ENCODE measurements at places on chromosomes 16 and 17.

DNA sequence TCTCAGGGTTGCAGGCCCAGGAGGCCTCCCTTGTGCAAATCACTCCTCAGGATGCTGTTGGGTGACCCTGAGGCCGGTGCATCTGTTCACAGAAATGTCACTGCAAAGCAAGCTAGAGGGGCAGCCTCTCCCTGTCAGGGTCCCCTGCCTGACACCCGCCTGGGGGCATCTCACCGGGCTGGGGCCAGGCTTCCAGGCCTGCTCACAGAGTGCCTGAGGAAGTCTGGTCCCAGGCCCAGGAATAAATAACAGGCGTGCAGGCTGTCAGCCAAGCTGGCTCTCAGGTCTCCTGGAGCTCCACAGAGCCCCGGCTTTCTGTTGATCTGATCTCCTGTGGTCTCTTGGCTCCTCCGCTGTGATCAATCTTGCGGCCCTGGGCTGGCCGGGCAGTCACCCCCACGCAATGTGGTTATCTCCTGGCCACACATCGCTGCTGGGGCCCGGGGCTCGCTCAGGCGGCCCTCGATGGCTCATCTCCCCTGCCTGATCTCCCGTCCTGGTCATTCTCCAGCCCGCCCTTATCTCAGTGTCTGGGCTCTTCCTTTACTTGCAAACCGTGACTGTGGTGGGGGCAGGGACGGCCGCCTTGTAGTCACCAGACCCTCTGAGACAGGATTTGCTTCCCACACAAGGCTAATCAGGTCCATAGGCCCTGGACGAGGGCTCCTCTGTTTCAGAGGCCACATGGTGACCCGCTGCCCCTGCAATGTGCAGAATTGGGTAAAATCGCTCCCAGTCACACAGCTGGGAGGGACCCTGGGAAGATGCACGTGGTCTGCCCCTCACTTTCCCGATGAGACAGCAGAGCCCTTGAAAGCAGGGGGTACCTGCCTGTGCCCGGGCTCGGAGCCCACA is 231.2 kb upstream of the GSE1 start:
- DNase-seq: no peak

DNA sequence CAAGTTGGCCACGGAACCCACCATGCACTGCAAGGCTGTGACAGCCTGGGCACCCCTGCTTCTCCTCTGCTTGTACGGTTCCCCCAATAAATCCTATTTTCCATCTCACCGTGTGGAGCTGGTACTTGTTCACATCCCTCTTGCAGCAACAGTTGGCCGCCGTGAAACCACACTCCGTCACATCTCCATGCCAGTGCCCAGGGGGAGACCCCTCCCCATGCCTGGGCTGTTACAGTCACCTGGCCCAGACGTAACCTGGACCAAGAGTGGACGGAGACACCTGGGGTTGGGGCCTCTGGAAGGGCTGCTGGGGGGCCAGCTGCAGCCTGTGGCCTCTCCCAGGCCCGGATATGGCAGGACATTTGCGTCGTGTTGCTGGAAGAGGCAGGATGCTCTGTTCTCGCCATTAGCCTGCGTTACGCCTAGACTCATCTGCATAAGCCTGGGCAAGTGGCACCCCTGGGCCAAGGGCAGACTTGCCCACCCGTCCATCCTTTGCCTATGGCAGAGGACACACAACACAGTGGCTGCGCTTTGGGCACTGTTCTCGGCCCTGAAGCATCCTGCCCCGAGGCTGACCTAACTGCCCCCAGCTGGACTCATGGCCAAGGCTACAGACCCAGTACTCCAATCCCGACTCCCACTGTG is 14.2 kb upstream of the KREMEN2 start:
- no peak for DNase-seq

DNA sequence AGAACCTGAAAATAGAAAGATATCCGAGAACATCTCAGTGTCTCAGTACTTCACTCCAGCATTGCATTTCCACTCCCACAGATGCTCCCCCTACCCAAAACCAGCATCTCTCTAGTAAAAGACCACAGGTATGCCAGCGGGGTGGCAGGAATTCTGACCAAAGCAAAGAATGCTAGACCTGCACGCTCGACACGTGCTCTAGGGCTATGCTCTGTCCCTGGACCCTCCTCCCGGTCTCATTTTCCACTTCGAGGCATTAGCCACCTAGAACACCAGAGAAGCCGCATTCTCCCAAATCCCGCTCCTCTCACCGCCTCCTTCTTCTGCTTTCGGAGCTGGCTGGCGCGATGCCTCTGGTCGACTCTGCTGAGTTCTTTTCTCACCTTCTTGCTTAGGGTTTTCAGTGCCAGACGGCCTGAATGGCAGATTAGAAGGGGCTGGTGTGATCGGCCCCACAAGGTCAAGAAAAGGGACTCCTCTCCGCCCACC is 487 bp downstream of the TSR1 start:
- DNase-seq: no peak

DNA sequence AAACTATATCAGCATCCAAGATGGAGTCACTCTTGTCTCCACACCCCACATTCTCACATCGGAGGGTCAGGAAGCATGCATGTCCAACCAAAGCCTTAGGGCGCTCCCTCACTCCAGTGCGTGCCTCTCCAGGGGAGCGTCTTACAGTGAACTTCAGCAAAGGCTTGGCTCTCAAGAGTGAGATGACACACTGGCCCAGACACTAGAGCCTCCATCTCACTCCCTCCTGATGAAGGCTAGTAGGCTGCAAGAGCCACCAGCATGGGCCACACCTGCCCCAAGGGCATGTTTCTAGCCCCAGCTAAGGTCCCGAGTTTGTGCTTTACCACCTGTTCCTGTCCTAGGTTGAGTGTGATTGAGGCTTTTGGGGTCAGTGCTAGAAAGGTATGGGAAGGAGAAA is 40.5 kb downstream of the BEAN1 start:
- DNase-seq: no peak

DNA sequence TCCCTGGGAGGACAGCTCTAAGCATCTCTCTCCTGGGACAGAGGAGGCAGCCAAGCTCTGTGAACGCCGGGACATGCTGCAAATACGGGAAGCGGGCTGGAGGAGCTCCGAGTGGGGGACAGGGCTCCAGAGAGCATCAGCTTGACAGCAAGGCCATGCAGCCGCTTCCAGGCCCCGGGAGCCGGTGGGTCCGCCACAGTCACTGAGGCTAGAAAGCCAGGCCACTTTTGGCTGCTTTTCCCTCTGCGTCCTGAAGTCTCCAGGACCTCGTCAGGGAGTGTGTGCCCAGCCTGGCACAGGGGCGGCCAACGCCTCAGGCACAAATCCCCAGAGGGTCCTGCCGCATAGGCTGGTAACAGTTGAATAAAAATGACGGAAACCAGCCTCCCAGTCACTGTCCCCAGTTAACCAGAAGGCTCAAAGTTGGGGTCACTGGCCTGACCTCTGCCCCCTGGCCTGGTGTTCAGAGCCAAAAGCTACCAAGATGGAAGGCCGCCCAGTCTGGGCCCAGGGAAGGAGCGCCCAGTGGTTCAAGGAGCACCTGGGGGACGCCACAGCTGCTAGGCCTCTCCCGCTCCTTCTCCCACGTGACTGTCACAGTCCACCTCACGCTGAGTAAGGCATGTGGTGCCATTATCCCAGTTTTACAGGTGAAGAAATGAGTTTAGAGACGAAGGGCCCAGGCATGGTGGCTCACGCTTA is 3.2 kb upstream of the TRIM65 start:
- no peak for DNase-seq
